Tibial nerve (tissue), 4 donors: ENCODE measurements at places on chromosomes 13 and 19. TPM values are rescaled to one million over a fixed set of nuclear protein-coding genes. Genes with fewer than 3 reads are reported as not detected.

DNA sequence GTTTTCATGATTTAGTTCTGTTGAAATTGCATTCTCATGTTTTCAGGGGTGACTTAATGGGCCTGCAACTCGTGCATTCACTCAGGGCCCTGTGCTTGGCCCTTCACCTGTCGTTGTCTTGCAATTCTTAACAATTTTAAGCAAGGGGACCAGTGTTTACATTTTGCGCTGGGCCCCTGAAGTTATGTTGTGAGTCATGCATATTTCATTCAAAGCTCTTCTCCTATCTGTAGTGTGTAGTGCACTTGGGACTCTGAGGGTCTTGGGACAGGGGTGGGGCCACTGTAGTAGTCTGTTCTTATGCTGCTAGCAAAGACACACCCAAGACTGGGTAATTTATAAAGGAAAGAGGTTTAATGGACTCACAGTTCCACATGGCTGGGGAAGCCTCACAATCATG, 211.2 kb upstream of the RXFP2 start:
- DNase-seq = no peak

DNA sequence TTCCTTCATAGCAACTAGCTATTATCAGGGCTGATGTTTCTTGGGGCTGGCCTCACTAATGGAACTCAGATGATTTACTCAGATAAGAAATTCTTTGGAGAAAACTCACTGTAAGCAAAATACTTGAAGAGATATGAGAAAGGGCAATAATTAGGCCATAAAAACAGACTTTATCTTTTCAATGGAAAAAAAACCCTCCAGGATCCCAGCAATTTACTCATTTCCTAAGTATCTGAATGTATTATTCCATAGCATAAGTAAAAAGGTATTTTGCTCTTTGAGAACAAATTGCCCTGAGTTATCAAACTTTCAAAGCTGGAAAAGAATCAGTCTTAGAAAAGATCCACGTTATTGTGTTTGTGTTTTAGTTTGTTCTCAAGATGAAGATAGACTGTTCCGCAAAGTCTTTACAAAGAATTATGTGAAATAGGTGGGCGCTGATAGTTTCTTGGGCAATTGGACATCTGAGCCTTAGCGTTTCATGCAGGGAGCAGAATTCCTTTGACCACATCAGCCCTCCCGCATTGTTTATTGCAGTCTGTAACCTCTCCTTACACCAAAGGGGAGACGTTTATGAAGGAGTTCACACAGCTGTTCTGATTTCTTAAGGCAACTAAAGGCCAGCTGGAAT, 29.1 kb upstream of the CSNK1A1L start:
- DNase-seq = no peak

- DNase-seq = peak; percentile 65
Observed at GRCh38 chr19:2478278-2478755, 2.4 kb downstream of the GADD45B start.

GRCh38 chr13:59721926-59722910, 441.5 kb downstream of the DIAPH3 start:
- DNase-seq = no peak

DNA sequence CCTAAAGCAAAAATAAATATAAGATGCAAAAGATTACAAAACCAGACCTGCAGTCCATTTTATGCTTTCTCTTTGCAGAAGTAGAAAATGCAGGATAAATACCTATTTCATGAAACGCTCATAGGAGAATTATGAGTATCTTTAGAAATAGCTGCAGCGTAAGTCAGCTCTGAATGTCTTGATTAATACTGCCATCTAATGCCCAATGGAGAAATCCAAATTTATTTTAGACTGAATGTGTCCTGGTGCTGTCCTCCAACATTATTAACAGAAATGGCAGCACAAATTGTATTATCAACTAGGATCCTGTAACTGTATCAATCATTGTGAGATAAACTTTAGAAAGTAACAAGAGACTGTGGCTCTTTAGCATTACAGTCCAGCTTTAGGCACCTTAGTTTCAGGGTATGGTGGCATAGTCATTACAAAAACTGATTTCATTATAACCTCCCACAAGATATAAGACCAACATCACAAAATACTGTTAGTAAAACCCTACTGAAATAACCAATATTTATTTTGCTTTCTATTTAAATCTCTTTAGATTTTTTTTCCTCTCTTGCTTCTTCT, 162.1 kb upstream of the MIR17HG start:
- DNase-seq = no peak

- DNase-seq = no peak
Observed at GRCh38 chr13:113491418-113491883, 940 bp upstream of the DCUN1D2 start.

The CFAP97D2 gene
- total RNA-seq = not detected

The ZSWIM9 gene
- 8.4 TPM for total RNA-seq

The C19orf33 gene
- total RNA-seq = 231 TPM
